ENCODE measurements at places on chromosomes 7 and 10.

- no peak for DNase-seq
Observed at GRCh38 chr7:107277331-107277730, 108.5 kb downstream of the HBP1 start.

DNA sequence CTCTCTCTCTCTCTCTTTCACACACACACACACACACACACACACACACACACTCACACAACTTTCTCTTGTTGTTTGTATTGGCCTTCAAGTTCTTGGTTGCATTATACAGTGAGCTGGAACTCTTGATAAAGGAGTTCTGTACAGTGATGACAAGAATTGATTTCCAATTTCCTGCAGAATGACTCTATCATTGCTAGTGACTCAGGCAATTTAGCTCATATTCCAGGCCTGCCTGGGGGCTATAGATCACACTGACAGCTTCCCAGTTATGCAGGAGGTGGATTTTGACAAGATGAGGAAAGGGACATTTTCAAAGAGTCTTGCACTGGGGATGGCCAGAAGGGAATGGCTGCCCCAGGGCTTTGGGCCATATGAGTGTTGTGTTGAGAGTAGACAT, 508.8 kb downstream of the TYW1 start:
- DNase-seq: no peak

DNA sequence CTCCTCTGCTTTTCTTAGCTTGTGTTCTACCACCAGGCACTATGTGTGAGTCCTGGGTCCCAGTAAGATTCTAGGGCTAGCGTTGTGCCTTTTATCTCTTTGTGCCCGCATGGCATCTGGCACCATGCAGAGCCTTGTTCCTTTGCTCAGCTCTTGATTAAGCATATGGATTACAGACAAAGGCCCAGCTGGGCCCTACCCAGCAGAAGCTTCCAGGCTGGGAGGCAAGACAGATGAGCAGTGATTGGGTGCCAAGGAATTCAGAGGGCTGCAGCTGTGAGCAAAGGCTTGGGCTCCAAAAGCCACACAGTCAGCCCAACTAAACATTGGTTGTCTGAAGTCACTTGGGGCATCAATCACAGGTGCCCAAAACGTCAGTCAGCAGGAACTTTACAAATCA, 2.0 kb downstream of the ACSM6 start:
- no peak for DNase-seq

DNA sequence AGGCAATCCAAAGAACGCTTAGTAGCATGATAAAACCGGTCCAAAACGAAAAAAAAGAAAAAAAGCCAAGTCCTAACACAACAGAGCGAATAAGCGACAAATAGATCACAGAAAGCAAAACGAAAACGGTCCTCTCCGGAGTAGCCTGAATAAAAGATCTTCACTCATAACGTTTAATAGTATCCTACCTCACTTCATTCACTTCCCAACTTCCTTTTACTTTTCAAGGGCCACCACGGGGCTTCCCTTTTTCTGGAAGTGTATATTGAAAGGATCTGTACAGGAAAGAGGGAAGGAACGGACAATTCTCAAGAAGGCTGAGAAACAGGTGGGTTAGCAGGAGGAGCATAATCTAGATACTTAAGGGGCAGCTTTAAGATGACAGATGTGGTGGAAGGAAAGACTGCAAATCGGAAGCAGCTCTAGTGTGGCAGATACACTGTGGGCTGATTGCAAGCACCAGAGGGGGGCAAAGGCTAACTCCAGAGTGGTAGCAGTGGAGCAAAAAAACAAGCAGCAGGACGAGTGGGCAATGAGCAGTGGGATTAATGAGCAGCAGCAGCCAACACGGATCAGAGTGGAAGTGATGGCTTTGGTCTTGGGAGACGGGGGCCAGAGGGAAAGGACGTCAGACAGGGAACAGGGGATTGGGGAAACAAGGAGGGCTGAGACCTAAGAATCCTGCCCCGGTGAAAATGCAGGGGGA, 866 bp downstream of the CNOT4 start:
- DNase-seq: peak; percentile 37

DNA sequence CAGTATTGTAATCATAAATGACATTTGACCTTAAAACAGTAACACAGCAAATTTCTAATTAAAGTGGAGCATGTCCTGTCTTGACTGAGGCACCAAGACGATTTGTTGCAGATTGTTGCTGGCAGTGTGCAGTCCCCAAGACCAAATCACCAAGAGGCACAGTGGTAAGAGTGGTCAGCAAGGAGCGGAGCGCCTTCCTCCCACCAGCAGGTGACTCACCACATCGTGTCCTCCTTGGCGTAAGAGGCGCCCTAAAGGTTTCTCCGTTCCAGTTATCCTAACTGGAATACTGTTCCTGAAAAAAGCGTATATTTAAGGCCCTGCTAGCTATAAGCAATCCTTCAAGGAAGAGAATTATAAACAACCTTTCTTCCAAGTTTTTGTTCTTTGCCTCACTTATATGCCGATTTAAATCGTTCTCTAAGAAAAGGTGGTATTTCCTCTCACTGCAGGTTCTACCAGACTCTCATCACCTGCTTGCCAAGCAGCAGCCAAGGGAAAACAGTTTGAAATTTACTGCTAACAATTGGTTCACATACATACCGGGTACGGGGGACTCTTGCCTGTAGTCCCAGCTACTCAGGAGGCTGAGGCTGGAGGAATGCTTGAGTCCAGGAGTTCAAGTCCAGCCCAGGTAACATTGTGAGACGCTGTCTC, 10.7 kb upstream of the REPIN1 start:
- DNase-seq: no peak

DNA sequence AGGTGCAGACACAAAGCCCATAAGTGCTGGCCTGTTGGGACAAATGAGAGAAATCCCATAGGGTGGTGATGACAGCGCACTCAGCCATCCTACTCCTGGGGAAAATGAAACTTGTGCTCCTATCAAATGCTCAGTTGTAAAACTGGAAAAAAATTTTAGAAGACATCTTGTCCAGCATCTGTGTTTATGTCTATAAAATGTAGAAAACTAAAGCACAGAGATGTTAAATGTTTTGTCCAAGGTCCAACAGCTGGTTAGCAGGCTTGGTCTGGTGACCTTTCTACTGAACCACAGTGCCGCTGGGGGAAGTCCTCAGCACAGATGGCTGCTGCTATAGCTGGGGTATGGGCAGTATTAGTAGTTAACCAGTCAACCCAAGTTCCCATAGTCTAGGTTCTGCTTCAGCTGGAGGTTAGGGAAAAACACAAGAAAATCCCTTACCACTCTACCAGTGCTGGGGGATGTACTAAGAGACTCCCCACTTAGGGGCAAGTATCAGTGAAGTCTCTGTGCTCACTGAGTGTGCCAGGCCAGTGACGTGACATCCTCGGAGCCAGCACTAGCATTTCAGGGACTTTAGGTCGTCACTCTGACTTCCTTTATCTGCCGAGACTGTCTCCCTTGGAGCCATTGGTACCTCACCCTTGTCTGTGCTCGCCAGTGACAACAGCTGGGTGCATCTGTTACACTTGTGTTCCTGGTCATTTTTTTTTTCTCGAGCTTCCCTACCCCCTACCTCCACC, 1.9 kb downstream of the TSPAN33 start:
- no peak for DNase-seq

DNA sequence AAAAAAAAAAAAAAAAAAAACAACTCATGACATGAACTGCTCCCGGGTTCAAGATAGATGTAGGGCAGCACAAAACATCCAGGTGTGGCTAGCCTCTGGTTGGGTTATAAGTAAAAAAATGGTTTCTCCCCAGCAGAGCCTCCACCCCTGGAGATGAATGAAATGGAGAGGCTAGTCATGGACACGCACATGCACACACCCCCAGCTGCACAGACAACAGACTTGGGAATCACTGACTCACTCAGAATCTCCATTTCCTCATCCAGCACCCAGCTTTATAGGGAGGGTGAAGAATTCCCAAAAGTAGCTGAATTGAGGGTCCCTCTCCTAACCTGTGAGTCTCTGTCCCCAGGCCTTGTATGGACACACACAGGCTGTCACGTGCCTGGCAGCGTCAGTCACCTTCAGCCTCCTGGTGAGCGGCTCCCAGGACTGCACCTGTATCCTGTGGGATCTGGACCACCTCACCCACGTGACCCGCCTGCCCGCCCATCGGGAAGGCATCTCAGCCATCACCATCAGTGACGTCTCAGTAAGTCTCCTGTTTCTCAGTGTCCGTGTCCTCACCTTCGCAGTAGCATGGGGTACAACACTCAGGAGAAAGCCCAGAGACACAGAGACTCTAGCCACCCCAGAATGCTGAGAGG, 35.0 kb upstream of the LRRC18 start:
- DNase-seq: no peak

DNA sequence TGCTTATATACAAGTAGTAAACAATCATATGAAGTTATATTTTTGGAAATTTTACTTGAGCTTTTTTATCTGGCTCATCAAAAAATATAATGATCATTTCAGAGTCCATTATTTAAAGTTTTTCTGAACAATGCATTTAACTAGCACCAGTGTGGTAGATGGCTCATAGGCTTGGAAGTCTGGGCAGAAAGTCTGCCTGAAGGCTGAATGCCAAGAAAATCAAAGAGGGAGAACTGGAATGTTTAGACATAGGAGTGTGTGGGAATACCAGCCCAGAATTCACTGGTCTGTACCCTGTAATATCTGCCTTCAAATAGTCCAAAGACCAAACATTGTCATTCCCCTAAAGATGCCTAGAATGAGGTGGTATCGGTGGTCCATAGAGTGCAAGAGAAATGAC, 40.3 kb upstream of the ANK3 start:
- DNase-seq: no peak

GRCh38 chr10:29658984-29659965, 24.5 kb upstream of the SVIL start:
- DNase-seq: no peak

DNA sequence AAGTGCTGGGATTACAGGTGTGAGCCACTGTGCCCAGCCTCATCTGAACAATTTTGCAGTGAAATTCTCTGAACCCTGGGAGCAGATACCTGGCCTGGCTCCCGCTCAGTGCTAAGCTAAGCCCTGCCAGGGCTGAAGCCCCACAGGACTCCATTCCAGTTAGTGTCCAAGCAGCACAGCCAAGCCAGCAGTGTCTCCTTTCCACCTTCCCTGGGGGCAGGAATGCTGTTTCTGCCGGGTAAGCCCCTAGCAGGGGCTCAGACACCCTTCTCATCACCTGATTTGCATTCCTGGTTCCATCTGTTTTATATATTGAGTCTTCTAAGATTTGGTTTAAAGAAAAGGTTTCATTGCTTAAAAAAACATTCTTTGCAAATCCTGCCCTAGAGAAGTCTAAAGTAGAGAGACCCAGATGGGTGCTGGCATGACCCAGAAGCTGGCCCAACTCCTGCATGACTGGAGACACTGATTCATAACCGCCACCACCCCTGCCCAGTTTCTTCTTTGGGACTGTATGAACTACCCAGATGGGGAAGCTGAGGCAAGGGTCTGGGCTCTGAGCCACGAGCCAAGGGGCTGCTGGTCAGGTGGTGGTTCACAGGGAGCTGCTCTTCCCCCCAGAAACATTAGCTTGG, 14.0 kb downstream of the SLC13A4 start:
- DNase-seq: no peak

GRCh38 chr7:108079276-108079647, 50.9 kb downstream of the LAMB4 start:
- no peak for DNase-seq

DNA sequence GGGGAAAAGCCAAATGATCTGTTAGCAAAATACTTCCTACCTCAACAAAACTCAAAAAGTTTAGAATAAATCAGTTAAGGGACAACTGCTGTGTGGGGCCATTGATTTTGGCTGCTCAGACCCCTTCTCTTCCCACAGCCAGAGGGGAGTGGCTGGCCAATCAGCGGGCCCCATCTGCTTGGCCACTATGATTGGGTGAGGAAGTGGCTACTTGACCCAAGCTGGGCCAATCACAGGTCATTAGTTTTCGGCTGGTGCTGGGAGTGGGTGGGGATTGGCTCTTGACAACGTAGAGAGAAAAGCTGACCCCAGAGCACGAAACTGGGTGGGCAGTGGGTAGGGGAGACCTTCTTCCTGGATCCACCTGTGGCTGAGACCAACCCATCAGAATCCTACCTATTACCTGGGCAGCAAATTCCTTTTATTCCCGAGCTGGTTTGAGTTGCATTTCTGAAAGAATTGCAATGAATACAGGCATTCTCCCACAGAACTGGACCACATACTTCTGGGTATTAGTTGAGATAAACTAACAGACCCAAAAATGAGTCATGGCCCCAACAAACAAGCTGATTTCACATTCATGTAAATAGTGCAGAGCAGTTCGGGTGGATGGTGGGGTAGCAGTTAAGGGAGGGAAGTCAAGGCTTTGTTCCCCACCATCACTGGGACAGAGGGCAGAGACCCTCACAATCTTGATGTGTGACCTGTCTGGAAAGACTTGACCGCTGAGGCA, 35.6 kb upstream of the HMX3 start:
- no peak for DNase-seq

- DNase-seq: no peak
Observed at GRCh38 chr10:29257106-29257783, 31.6 kb upstream of the LYZL1 start.

DNA sequence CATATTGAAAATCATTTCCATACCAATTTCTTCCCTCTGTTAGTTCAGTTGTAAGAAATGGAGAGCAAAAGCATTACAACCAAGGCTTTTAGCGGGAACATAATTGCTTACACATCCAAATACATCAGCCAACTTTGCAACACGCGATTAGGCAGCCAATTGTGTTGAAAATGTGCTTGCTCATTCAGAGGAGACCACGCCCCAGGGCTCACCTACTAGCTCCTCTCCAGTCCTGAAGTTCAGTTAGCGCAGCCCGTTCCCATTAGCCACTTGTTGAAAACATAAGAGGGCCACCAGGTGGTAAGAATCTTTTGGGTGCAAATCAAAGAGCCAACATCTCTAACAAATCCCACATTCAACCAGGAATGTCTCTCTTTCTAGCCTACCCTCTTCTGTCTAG, 213.2 kb upstream of the MDFIC start:
- no peak for DNase-seq

Measured in NCI-H2029 treated with DMSO at 0.1 percent for 48 hours (cell line).